ENCODE measurements at places on chromosomes 1 and 21. TPM values are rescaled to one million over a fixed set of nuclear protein-coding genes. Genes with fewer than 3 reads are reported as not detected.
A peak's percentile ranks its signal among the peaks of the same experiment; 100 is the strongest.

Gene SMYD3
- total RNA-seq = 31.9 TPM

- DNase-seq = no peak
These were observed 39.1 kb downstream of the FBXO2 start for GRCh38 chr1:11615090-11615489.

- no peak for DNase-seq
These were observed 197.7 kb upstream of the DUSP10 start for GRCh38 chr1:221939607-221940006.

Gene CFHR2
- not detected for total RNA-seq

DNA sequence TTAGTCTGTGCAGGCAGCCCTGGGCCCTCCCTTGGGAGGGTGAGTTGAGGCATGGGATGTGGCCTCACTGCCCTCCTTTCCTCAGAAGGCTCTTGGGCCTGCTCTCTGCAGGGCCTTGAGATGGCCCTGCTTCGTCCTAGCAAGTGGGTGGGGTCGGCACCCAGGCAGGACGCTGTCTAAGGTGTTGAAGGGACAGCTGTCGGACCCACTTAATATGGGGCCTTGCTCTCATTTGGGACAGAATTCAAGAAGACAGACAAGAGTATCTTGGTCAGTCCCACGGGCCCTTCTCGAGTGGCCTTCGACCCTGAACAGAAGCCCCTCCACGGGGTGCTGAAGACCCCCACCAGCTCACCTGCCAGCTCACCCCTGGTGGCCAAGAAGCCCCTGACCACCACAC lies 26.0 kb upstream of the PDXK start:
- DNase-seq = no peak

DNA sequence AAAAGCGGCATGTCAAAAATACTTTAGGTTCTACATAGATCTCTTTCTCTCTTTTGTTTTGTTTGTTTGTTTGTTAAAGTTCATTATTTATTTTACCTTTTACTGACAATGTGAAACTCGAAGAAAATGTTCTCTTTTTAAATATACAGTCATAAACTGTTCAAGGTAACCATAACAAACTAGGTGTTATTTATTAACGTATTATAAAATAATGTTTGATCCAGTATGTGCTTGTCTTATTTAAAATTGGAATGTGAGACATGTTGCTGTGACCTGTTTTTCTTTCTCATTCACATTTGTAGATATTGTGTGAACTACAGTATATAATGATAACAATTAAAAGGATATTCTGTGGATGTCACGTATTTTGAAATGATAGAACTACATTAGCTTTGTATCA lies 5.9 kb upstream of the LEPR start:
- DNase-seq = no peak

DNA sequence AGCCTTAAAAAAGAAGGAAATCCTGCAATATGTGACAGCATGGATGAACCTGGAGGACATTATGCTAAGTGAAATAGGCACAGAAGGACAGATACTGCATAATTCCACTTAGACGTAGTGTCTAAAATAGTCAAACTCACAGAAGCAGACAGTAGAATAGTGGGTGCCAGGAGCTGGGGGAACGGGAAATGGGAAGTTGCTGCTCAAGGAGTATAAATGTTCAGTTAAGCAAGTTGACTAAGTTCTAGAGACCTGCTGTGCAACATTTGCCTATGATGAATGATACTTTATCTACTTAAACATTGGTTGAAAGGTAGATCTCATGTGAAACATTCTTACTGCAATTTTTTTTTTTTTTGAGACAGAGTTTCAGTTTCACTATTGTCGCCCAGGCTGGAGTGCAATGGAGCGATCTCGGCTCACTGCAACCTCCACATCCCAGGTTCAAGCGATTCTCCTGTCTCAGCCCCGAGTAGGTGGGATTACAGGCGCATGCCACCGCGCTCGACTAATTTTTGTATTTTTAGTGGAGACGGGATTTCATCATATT lies 197.8 kb downstream of the HIVEP3 start:
- no peak for DNase-seq

DNA sequence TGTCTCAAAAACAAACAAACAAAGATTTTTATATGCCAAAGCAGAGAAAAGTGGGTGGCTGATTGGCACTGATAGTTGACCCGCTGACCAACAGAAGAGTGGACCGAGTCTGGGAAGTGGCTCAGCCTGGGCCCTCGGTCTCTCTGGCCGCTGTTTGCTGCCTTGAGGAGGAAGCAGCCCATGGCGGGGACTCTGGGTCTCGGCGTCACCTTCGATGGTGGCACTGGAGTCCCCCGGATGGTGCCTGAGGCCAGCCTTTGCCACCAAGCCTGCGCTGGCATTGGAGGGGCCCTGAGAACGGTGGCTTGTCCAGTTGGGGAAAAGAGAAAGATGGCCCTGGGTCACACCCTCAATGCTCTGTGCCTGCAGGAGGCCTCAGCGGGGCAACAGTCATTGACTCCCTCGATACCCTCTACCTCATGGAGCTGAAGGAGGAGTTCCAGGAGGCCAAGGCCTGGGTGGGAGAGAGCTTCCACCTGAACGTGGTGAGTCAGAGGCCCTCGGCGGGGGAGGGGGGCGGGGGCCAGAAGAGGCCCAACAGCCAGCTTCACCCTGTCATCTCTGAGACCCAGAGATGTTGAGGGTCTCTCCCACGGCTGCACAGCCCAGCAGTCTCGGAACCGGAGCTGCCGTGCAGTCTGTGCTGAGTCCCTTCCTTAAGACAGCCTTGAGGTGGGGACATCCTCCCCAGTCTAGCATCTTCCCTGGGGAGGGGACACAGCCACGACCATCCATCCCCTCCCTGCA lies 53.5 kb upstream of the SELENON start:
- no peak for DNase-seq

Gene ZFP69B
- 6.8 TPM for total RNA-seq

- DNase-seq = no peak
These were observed 36.2 kb downstream of the ZSWIM5 start for GRCh38 chr1:45170151-45170742.

Gene ZMYND12
- total RNA-seq = 0.89 TPM

- no peak for DNase-seq
These were observed 37.0 kb downstream of the MIA3 start for GRCh38 chr1:222654849-222655248.

GRCh38 chr1:38672692-38673091 lies 186.9 kb downstream of the RRAGC start:
- DNase-seq = no peak

Gene SPRR2F
- total RNA-seq = not detected

Gene HDGF
- 339 TPM for total RNA-seq

- no peak for DNase-seq
These were observed 40.0 kb upstream of the CITED4 start for GRCh38 chr1:40901886-40902852.

DNA sequence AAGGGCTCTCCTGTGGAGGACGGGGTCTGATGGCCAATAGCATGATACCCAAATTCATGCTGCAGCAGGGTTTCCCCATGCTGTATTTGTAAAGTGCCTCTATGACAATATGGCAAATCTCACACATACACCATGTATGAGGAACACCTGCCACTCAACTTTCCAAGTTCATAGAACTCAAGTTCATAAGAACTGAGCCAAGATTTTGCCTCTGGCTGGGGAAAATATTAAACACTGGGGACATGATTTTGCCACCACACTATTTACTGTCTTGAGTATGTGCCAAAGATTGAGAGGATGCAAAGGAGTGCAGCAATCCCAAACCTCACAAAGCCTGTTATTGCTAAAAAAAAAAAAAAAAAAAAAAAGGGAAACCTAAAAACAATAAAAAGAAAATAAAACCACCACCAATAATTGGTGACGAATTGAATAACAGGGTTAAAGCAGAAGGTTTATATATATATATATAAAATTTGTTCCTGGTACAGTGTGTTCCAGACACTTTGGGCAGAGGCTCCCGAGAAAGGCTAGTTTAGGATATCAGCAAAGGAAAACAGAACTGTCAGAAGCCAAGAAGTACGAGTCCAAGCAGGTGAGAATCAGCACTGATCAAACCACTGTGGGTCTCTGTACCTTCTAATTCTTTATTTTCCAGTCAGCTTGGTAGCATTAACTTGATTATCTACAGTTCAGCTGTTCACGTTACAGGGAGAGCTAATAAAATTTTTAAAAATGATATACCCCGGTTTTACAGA lies 24.3 kb downstream of the ZBTB21 start:
- DNase-seq = no peak

GRCh38 chr1:157170677-157171515 lies 32.7 kb upstream of the ETV3 start:
- peak; percentile 81 for DNase-seq

Gene HMCN1
- total RNA-seq = 5.6 TPM

GRCh38 chr1:20107796-20108195 lies 11.5 kb downstream of the PLA2G2D start:
- no peak for DNase-seq

GRCh38 chr1:201508809-201509208 lies 1.9 kb upstream of the CSRP1 start:
- no peak for DNase-seq

DNA sequence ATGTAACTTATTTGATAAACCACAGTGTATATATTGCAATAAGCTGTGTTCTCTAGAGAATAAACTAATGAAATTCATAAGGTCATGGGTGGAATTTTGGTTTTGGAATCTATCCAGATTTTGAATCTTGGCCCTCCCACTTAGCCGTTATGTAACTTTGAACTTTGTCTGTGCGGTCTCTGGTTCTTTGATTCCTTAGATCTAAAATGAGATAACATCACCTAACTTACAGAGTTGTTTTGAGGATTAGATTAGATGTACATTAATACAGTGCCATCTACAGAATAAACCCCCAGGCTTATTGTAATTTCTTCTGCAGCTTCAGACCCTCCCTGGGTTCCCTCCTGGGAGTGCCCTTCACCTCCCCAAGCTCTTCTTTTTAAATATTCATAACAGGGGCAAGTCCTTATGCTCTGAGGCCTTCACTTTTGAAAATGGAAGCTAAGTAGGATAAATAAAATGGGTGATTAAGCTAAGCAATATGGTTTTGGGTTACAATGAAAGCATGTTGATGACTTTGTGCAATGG lies 124.3 kb downstream of the ATG4C start:
- DNase-seq = no peak

DNA sequence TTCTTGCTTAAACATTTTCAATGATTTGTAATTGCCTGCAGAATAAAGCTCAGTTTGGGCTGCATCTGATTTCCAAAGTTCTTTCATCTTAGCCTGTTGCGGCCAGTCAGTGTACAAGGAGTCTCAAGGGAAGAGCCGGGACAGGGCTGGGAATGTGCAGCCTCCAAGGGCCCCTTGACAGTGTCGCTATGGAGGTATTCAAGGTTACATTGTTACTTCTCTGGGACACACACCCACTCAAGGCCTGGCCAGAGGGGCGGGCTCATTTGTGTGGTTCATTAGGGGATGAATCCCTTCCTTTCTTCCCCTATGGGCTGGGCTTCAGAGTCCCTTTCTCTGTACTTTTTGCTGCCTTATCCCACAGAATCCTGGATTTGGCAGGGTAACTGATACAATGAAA lies 107.6 kb upstream of the CSF3R start:
- no peak for DNase-seq

Gene C8A
- total RNA-seq = 0.13 TPM

Gene TRPM2
- 0.92 TPM for total RNA-seq
